ENCODE measurements at places on chromosomes 2 and 18. TPM values are rescaled to one million over a fixed set of nuclear protein-coding genes. Genes with fewer than 3 reads are reported as not detected.

The TANK gene
- total RNA-seq = 32.1 TPM

The C18orf54 gene
- 1.5 TPM for total RNA-seq

The CHRND gene
- 0.57 TPM for total RNA-seq

- peak; percentile 20 for DNase-seq
- H3K4me3 ChIP-seq = no peak overlapping the region
- no peaks in the 10 kb centered on the region for H3K36me3 ChIP-seq
- H3K4me1 ChIP-seq = peaks cover 15% of the 10 kb centered on the region
Observed at GRCh38 chr2:205593891-205594290, 88.4 kb upstream of the NRP2 start.

The ASB18 gene
- total RNA-seq = 37.9 TPM

The TNS1 gene
- 787 TPM for total RNA-seq

- no peak for DNase-seq
- H3K27ac ChIP-seq = no peak overlapping the region
- no peaks in the 10 kb centered on the region for H3K27me3 ChIP-seq
- H3K4me1 ChIP-seq = peaks cover 6% of the 10 kb centered on the region
- no peaks in the 10 kb centered on the region for H3K36me3 ChIP-seq
- H3K4me3 ChIP-seq = no peak overlapping the region
Observed at GRCh38 chr18:74806700-74807416, 209.2 kb downstream of the ZNF407 start.

GRCh38 chr18:22320771-22321170 is 96.9 kb downstream of the CTAGE1 start:
- DNase-seq = no peak
- H3K4me1 ChIP-seq = peaks cover 11% of the 10 kb centered on the region
- H3K36me3 ChIP-seq = no peaks in the 10 kb centered on the region

The LIPG gene
- total RNA-seq = 0.42 TPM

DNA sequence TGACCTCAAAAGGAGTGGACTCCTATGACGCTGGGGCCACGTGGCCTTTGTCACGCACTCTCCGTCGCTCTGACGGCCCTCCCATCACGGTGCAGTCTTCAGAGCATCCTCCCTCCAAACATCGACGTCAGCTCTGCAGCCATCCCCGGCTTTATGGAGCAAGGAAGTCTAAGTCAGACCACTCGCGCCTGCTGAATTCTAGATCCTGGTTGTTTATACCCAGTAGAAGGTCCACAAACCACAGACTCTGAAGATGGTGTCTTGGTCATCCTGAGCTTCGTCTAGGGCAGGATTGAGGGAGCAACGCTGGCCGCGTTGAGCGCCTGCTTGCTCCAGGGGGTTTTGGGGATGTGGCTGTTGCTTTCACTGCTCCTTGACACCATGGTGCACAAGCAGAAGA is 228.0 kb upstream of the SALL3 start:
- no peaks in the 10 kb centered on the region for H3K36me3 ChIP-seq
- H3K4me1 ChIP-seq = no peaks in the 10 kb centered on the region
- H3K27ac ChIP-seq = no peak overlapping the region

The PROM2 gene
- total RNA-seq = 2.5 TPM

The ZSWIM2 gene
- not detected for total RNA-seq

GRCh38 chr18:63160172-63160995 is 159.2 kb downstream of the BCL2 start:
- H3K36me3 ChIP-seq = no peaks in the 10 kb centered on the region
- peaks cover 24% of the 10 kb centered on the region for H3K4me1 ChIP-seq
- no peaks in the 10 kb centered on the region for H3K27me3 ChIP-seq
- DNase-seq = no peak
- peak overlapping the region; percentile 86 for H3K27ac ChIP-seq
- H3K4me3 ChIP-seq = no peak overlapping the region

GRCh38 chr2:120509213-120509815 is 163.4 kb downstream of the INHBB start:
- H3K4me3 ChIP-seq = no peak overlapping the region
- H3K4me1 ChIP-seq = peaks cover 9% of the 10 kb centered on the region
- H3K27me3 ChIP-seq = peaks cover 18% of the 10 kb centered on the region
- H3K27ac ChIP-seq = no peak overlapping the region
- H3K36me3 ChIP-seq = no peaks in the 10 kb centered on the region

GRCh38 chr18:24270358-24270936 is 127.2 kb downstream of the OSBPL1A start:
- no peaks in the 10 kb centered on the region for H3K36me3 ChIP-seq
- H3K4me1 ChIP-seq = peaks cover 30% of the 10 kb centered on the region
- peak overlapping the region; percentile 97 for H3K27ac ChIP-seq
- no peaks in the 10 kb centered on the region for H3K27me3 ChIP-seq

GRCh38 chr18:50079571-50080295 is 115.2 kb downstream of the MYO5B start:
- no peaks in the 10 kb centered on the region for H3K36me3 ChIP-seq
- peaks cover 4% of the 10 kb centered on the region for H3K27me3 ChIP-seq
- H3K4me3 ChIP-seq = no peak overlapping the region
- no peak overlapping the region for H3K27ac ChIP-seq
- peaks cover 4% of the 10 kb centered on the region for H3K4me1 ChIP-seq

DNA sequence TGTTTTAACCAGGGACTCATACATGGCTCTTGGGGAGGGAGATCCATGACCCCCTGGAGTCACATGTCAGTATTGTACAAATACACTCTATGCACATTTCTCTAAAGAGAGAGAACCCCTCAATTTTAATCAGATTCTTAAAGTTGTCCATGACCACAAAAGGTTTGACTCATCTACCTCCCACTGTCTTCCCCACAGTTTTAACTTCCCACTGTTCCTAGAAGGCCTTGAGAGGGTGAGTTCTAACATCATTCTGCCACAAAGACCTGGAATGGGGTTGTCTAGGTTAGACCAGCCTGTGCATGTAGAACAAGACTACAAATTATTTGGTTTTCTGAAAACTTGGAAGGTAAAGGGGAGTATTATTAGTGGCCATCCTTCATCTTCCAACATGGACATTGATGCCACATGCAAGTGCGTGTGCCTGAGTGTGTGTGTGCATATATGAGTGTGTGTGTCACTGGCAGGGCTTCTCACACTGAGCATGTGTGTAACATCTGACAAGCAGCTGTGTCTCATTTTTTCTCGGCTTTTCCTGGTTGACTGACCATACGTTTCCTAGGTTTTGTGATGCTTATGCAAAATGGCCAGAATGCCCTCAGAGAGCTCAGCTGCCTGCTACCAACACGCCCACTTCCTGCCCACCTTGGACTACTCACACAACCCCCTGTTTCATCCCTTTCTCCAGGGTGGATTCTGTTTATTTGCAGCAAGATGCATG is 94.6 kb upstream of the LGALSL start:
- H3K27ac ChIP-seq = no peak overlapping the region
- no peaks in the 10 kb centered on the region for H3K36me3 ChIP-seq
- H3K4me3 ChIP-seq = no peak overlapping the region
- DNase-seq = no peak
- H3K4me1 ChIP-seq = no peaks in the 10 kb centered on the region

GRCh38 chr18:75635096-75635495 is 207.6 kb upstream of the SMIM21 start:
- peaks cover 21% of the 10 kb centered on the region for H3K4me1 ChIP-seq
- no peak for DNase-seq
- H3K27me3 ChIP-seq = no peaks in the 10 kb centered on the region
- no peak overlapping the region for H3K27ac ChIP-seq

GRCh38 chr18:10838553-10838952 is 310.8 kb downstream of the PIEZO2 start:
- H3K27ac ChIP-seq = no peak overlapping the region
- H3K4me3 ChIP-seq = no peak overlapping the region
- H3K27me3 ChIP-seq = peaks cover 3% of the 10 kb centered on the region
- DNase-seq = no peak
- H3K36me3 ChIP-seq = no peaks in the 10 kb centered on the region

- H3K27me3 ChIP-seq = no peaks in the 10 kb centered on the region
- H3K4me1 ChIP-seq = no peaks in the 10 kb centered on the region
- no peaks in the 10 kb centered on the region for H3K36me3 ChIP-seq
- DNase-seq = no peak
Observed at GRCh38 chr2:151691631-151692030, 42.6 kb downstream of the NEB start.

DNA sequence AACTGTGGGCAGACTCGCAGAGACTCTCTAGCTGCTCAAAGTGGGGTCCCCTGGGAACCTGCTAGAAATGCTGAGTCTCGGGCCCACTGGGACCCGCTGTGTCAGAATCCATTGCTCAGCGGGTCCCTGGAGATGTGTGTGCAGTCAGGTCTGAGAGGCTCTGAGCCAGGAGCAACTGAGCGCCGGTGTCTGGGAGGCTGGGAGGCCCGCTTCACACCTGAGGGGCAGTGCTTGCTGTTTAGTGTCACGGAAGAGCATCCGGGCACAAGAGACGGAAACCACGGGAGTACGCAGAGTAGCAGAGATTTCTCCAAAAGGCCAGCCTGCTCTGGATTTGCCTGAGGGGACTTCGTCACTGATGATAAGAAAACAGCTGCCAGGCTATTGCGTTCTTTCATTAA is 70.1 kb downstream of the EDAR start:
- no peak for DNase-seq
- H3K4me3 ChIP-seq = no peak overlapping the region
- no peaks in the 10 kb centered on the region for H3K27me3 ChIP-seq
- no peaks in the 10 kb centered on the region for H3K4me1 ChIP-seq
- no peak overlapping the region for H3K27ac ChIP-seq

The CNDP1 gene
- total RNA-seq = not detected

The ABCG8 gene
- not detected for total RNA-seq

GRCh38 chr2:69116438-69116837 is 103.5 kb downstream of the ANTXR1 start:
- no peaks in the 10 kb centered on the region for H3K4me1 ChIP-seq
- H3K27me3 ChIP-seq = no peaks in the 10 kb centered on the region
- H3K4me3 ChIP-seq = no peak overlapping the region
- peak; percentile 27 for DNase-seq
- no peaks in the 10 kb centered on the region for H3K36me3 ChIP-seq

The DSC3 gene
- 0.11 TPM for total RNA-seq

The GBX2 gene
- total RNA-seq = not detected

DNA sequence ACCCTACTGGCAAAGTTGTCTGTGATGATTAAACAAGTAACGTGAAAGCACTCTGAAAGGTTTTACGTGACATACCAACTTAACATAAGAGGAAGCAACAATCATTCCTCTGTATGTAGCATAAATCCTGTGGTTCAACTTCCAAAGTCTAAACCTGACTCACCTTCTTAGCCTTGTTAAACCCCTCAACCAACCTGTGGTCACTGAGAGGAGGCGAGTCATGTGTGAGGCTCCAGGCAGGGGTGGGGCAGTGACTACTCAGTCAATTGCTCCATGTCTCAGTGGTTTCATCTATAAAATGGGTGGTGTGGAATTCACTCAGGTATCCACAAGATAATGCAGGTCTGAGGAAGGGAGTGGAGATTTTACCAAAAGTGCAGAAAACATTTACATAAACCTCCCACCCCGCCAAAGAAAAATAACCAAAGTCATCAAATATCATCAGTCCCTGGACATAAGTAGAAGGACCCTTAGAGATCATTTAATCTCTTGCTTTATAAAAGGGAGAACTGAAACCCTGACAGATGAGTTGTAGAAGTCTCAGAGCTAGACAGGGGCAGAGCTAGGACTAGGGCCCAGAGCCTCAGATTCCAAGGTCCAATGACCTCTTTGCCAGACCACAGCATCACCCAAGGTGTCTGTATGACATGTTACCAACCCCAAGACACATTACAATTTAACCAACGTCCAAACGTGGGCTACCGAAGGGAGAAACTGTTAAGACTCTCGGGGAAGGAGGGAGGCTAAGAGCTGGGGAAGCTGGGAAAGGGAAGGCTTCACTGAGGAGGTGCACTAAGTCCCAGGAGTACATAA is 3.7 kb upstream of the PCBP1 start:
- H3K27me3 ChIP-seq = no peaks in the 10 kb centered on the region
- H3K4me3 ChIP-seq = no peak overlapping the region
- no peak for DNase-seq
- H3K4me1 ChIP-seq = peaks cover 36% of the 10 kb centered on the region
- peaks cover 64% of the 10 kb centered on the region for H3K36me3 ChIP-seq

DNA sequence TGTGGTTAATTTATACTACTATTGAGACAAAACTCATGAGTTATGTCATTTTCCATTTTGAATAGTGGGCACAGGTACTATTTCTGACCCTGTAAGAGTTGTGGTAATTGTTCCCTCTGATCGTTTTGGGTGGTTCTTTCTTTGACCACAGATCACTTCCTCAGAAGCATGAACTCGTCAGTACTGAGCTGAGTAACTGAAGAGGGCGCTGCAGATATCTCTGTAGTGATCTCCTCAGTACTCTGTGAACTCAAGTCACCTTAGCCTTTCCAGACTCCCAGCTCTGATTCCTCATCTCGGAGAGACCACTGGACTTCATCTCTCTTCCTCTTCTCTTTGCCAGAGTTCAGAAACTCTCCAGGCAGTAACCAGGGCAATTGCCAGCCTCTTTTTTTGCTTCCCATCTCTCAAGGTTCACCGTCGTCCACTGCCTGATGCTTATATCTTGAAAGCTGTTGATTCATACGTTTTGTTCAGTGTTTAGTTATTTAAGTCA is 9.4 kb upstream of the IL1RL1 start:
- no peak overlapping the region for H3K27ac ChIP-seq
- H3K4me3 ChIP-seq = no peak overlapping the region
- peaks cover 30% of the 10 kb centered on the region for H3K27me3 ChIP-seq
- no peak for DNase-seq
- H3K4me1 ChIP-seq = peaks cover 7% of the 10 kb centered on the region

DNA sequence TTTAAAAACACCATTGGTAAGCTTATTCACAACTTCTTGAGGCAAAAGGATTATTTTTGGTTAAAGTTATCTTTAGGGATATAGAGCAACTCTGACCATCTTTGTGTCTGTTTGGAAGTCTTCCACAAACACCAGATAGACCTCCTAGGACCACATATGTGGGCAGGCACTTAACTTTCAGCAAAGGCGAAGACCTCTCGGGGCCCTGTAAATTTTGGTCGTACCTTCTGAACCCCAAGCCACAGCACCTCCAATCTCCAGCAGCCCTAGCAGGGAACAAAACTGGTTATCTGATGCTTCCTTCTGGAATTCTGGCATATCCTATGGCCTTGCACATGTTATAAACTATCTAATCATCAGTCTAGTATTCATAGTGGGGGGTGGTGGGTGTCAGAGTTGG is 114.8 kb downstream of the MBD5 start:
- no peak overlapping the region for H3K27ac ChIP-seq
- no peak for DNase-seq
- H3K27me3 ChIP-seq = no peaks in the 10 kb centered on the region
- no peak overlapping the region for H3K4me3 ChIP-seq

The RANBP2 gene
- total RNA-seq = 56.4 TPM

The CHRNA1 gene
- total RNA-seq = not detected

Measured in heart right ventricle (tissue), 16 donors.